A375 (cell line): ENCODE measurements at places on chromosomes 11 and 22. TPM values are rescaled to one million over a fixed set of nuclear protein-coding genes. Genes with fewer than 3 reads are reported as not detected.

Gene HBE1
- total RNA-seq, result 40.6 and 51.6 TPM in 2 replicates

Gene SLC15A3
- 0.15 TPM in 1 of 2 replicates, not detected in the other for total RNA-seq

Gene TMEM191B
- 0.23 TPM in 1 of 2 replicates, not detected in the other for total RNA-seq

Gene LRP5
- 26.4 and 30.6 TPM in 2 replicates for total RNA-seq

Gene MS4A1
- total RNA-seq, result not detected in 2 replicates

Gene IGSF9B
- 6.5 and 7.0 TPM in 2 replicates for total RNA-seq

Gene APOBEC3B
- total RNA-seq, result 8.8 and 14.1 TPM in 2 replicates

Gene DERL3
- total RNA-seq, result 0.19 TPM in 1 of 2 replicates, not detected in the other

Gene IGSF22
- not detected in 2 replicates for total RNA-seq

Gene TUBA8
- total RNA-seq, result 0.72 and 1.4 TPM in 2 replicates

Gene CCDC116
- not detected in 2 replicates for total RNA-seq

Gene ELFN2
- total RNA-seq, result 0.13 and 0.30 TPM in 2 replicates

Gene MYH9
- total RNA-seq, result 155 and 181 TPM in 2 replicates

Gene LAYN
- not detected in 2 replicates for total RNA-seq

Gene HMBS
- total RNA-seq, result 9.5 and 13.5 TPM in 2 replicates

Gene STK33
- total RNA-seq, result not detected in 2 replicates
